Fibroblast of skin of right biceps (primary cell): ENCODE measurements at places on chromosomes 16 and 17.

DNA sequence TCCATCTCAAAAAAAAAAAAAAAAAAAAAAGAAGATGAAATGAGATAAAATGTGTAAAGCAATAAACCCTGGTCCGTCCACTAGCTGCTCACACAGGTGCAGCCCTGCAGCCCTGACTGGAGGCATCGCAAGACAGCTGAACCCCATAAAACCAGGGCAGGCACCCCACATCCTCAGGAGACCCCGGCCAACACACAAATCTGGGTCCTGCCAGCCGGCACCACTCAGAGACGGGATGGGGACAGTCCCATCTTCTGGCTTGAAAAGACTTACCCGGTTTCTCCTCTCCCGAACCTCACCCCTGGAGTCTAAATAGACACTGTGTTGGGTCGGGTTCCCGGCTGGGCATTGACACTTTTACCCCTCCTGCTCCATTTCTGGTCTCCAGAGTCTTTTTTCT lies 52.7 kb upstream of the TNRC6C start:
- DNase-seq: no peak

GRCh38 chr17:39000021-39000601 lies 32.9 kb upstream of the FBXO47 start:
- no peak for DNase-seq

DNA sequence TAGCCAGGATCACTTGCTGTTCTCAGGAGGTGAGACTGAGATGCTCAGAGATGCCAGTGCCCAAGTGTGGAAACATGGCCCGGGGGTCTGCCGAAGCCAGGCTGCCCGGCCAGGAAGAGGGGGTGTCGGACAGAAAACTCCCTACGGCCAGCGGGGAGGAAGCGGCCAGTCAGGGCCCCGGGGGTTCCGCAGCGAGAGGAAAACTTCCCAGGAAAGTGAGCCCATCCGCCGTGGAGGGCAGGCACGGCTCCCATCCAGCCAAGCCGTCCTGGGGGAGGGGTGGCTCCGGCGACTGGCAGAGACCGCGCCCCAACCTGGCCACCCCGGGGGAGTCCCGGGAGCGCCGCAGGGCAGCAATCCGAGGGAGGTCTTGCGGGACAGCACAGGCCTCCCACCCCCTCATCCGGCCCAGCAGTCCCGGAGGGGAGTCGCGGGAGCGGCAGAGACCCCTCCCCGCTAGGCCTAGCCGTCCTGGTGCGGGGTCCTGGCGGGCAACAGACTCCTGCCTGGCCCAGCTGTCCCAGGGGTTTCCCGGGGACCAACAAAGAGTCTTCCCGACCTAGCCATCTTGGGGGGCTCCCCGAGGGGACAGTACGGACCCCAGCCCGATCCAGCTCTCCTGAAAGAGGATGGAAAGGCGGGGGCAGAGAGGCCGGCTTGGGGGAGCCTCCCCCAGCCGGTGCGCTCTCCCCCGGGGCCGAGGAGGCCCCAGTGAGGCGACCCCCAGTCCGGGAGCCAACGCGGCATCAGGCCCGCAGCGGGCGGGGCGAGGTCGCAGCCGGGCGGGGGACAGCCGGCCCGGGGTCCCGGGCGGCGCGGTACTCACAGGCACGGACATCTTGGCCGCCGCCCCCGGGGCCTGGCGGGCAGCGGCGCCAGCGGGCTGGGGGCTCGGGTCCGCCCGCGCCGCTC lies 13.8 kb upstream of the BCAR1 start:
- peak; percentile 34 for DNase-seq

GRCh38 chr17:29972277-29972676 lies 30.8 kb downstream of the EFCAB5 start:
- DNase-seq: no peak

DNA sequence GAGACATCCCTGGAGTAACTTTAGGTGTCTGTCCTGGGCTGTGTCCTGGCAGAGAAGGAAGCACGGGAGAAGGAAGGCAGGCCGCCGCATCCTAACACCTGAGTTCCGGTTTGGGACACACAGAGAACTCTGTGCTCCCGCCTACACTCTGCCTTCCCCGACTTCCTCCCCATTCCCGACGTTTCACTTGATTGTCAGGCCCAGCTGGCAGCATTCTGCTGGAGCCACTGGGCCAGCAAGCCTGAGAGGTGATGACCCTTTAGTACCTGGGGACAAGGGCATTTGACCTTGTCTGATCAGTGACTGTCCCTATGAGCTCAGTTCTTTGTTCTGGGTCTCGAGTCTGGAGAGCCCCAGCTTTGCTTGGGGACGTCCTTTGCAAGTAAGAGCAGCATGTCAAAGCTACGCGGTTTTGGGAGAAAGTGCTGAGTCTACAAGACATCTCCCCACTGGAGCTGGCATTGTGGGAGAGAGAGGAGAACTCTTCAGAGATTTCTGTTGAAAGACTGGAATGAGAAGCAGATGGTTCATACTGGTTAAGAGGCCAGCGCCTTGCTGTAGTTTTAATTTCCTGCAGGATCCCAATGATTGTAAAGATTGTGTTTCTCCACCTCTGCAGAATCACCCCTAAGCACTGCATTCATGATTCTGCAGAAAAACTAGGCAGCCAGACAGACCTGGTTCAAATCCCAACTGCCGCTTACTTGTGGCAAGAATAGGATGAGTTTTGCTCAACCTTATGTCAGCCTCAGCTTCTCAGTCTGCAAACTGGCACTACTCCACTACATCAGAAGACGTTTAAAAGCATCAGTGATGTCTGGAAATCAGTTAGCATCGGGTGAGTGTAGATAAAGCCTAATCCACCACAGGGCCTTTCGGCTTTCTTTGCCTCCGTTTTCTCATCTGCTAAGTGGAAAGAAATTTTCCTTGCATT lies 20.6 kb downstream of the ABAT start:
- DNase-seq: no peak

DNA sequence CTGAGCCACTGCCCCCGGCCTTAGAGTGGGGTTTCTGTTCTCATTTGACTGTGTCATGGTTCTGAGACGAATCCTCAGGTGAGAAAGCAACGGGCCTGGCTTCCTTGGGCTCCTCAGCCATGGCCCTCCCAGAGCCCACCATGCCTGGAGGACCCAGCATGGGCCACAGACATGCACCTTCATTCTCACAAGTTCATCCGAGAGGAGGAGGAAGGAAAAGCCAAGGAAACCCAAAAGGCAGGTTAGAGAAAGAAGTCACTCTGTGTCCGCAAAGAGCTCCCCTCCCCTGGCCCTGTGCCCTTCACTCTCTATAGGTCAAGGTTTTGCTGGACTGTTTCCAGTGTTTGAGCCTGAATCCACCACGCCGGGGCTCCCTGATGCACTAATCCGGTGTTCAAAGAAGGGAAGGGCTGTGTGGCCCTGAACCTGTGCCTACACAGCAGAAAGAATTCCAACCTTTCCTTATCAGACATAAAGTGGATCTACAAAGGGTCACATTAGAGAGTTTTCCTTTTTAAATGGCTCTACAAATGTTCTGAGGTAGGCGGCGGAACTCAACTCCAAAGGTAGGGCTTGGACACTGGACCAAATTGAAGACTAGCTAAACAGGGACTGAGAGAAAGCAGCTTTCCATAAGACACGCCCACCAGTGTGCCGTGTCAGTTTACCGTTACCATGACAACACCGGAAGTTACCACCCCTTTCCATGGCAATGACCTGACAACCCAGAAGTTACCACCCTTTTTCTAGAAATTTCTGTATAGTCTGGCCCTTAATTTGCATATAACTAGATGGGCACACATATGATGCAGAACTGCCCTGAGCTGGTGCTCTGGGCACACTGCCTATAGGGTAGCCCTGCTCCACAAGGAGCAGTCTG lies 15.9 kb upstream of the PECAM1 start:
- no peak for DNase-seq

- DNase-seq: no peak
Observed at GRCh38 chr17:38602956-38603785, 2.6 kb downstream of the SRCIN1 start.

GRCh38 chr17:35460354-35460851 lies 11.8 kb upstream of the SLFN13 start:
- DNase-seq: no peak

DNA sequence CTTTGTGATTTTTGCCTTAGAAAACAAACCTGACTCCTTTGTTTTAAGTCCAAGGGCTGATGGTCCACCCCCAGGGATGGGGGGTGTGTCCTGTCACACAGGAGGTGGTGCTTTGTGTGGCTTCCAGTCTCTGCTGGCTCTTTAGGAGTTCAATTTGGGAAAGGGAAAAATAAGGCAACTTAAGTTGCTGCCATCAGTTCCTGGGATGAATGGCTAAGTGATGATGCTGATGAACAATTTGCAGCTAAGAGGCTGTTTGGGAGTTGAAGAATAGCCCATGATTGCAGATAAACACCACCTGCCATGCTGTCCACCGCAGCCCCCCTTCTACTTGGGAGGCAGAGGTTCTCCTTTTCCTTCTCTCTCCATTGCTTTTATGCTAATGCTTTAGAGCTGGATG lies 40.2 kb downstream of the ARL4D start:
- DNase-seq: no peak

DNA sequence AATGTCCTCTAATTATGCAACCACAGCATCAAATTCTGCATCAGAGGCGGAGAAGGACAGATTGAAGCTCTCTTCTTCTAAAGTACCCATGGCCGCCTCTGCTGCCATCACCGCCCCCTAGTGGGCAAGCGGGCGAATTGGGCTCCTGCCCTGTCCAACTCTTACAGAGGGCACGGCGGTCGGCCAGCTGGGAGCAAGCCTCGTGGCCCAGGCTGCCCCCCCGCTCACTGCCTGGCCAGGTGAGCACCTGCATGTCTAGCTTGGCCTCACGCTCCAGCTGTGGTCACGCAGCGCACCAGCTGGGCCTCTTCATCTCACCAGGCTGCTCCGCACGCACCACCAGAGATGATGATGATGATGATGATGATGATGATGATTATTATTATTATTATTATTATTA lies 146.1 kb upstream of the TOM1L1 start:
- DNase-seq: no peak

DNA sequence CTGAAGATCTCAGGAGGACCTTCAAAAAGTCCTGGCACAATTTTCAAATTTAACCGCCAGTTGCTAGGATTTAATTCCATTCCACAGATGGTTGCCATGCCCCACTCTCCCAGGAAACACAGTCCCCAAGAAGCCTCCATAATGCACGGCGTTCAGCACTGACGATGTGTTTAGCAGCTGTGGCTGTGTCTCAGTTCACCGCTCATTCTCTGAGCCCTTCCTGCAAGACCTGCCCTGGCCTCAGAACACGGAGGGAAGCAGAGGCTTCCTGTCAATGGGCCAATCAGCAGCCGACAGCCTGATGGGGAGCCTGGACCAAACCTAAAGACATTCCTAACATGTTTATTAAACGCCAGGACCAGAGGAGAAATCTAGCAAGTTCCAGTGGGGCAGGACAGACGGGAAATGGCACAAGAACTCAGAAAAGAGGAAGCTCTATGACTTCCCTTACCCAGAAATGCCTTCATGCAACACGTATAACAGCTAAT lies 4.9 kb downstream of the MYLK3 start:
- DNase-seq: peak; percentile 57

DNA sequence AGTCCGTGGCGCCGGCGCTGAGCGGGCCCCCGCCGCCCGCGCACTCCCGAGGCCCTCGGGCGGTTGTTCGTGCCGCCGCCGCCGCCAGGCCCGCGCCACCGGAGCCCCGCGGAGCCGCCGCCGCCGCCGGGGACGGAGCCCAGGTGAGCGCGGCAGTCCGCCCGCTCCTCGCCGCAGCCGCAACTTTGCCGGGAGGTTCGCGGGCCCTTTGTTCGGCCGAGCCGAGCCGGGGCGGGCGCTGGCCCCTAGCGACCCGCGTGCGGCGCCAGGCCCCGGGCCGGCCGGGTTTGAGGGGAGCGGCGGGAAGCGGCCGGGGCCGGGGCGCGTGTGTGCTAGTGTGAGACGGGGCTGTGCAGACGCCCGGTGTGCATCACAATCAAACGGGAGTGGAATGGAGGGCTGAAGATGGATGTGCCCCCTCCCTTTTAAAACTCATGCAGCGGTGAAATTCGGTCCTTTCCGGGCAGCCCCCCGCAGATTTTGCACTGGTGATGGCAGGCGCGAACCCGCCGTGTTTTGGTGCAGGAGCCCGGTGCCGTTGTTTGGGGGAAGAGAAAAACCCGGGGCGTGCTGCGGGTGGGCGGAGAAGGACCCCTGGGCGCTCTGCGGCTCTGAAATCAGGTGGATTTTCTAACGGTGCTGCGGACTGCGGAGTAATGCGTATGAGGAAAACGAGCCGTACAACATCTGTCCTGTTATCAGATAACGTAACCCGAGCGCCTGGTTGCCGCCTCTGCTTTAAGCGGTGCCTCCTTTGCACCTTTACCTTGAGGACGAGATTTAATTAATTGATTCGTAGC lies 823 bp downstream of the TNRC6C start:
- no peak for DNase-seq

- DNase-seq: peak; percentile 67
Observed at GRCh38 chr17:6380915-6381438, 53.9 kb downstream of the AIPL1 start.

DNA sequence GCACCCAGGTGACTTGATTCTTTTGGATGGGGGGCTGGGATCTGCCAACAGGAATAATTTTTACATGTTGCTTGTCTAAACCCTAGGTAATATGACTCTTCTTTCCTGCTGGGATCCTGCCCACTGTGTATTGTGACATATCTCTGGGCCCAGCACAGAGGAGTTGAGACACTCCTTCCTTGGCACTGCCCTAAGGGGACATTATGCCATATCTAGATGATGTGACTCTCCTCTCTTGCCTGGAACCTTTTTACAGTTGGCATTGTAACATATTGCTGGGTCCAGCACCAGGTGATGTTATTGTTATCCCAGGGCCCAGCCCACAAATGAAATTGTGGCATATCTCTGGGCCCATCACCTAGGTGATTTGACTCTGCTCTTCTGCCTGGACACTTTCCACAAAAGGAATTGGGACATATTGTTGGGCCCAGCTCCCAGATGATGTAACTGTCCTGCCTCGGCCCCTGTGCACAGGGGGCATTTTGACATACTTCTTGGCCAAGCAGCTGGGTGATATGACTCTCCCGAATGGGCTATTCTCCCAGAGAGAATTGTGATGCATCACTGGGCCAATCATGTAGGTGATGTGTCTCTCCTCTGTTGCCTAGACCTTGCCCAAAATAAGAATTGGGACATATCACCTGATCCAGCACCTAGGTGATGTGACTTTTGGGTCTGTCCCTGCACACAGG lies 1837.7 kb downstream of the TP53TG3F start:
- DNase-seq: no peak

GRCh38 chr17:60888812-60889709 lies 211.4 kb downstream of the BCAS3 start:
- peak; percentile 11 for DNase-seq

DNA sequence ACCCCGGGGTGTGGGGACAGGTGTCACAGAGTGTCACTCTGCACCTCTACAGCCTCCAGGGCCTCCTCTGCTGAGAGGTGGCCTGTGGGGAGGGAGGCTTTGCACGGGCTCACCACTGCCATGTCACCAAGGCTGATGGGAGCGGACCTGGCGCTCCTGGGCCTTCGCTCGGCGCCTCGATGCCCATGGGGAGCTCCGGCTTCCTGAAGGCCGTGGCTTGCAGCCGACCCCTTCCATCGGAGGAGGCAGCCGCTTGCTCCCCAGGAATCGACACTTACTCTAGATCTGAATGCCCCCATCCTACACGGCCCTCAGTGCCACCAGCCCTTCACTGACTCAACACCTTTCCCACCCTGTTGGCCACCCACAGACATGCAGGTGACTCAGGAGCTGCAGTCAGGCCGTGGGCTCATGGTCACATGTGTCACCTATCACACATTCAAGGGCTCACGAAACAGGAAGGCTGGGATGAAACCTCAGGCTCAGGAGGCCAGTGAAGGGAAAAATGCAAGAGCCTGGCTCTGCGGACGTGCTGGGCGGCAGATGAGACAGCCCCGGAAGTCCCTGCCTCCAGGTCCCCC lies 11.9 kb downstream of the LGALS3BP start:
- no peak for DNase-seq

GRCh38 chr17:6097005-6097279 lies 26.8 kb downstream of the WSCD1 start:
- DNase-seq: no peak
